Sigmoid colon (tissue), 7 donors: ENCODE measurements at places on chromosomes 12 and 14. TPM values are rescaled to one million over a fixed set of nuclear protein-coding genes. Genes with fewer than 3 reads are reported as not detected.

FOXN4 gene
- 1.9 TPM for total RNA-seq

ZNF385A gene
- 5.6 TPM for total RNA-seq

REC8 gene
- total RNA-seq, result 10.2 TPM

FBRSL1 gene
- total RNA-seq, result 5.1 TPM

- no peak for DNase-seq
These were observed 2.1 kb upstream of the OXA1L start for GRCh38 chr14:22764382-22764781.

DNA sequence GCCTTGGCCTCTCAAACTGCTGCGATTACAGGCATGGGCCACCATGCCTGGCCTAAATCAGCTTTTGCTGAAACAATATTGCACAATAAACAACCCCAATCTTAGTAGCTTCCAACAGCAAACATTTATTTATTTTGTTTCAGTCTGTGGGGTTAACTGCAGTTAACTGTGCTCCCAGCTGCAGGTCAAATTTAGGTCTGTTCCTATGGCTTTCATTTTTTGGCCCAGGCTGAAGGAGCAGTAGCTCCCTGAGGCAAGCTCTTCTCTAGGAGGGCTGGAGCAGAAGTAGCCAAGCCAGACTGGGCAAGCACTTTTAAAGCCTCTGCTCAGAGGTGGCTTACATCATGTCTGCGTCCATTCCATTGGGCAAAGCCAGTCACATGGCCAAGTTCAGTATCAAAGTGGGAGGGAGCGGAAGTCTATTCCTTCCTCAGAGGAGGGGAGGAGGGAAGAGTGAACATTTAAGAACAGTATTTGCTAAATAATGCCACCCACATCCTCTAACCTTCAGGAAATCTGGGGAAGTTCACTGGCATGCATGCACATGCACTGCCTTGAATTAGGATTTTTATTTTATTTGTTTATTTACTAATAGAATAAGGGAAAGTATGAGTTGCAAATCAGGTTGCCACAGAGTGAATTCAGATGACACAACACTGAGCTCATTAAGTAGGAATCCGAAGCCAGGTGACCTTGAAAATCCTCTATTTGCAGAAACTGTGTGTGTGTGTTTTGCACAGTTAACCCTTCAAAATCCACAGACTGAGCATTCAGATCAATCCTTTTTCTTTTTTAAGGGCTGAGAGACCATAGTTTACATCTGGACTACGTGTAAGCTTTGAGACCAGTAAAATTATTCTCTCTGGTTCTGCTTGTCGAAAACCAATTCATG, 122.0 kb upstream of the SEL1L start:
- DNase-seq, result no peak

DNA sequence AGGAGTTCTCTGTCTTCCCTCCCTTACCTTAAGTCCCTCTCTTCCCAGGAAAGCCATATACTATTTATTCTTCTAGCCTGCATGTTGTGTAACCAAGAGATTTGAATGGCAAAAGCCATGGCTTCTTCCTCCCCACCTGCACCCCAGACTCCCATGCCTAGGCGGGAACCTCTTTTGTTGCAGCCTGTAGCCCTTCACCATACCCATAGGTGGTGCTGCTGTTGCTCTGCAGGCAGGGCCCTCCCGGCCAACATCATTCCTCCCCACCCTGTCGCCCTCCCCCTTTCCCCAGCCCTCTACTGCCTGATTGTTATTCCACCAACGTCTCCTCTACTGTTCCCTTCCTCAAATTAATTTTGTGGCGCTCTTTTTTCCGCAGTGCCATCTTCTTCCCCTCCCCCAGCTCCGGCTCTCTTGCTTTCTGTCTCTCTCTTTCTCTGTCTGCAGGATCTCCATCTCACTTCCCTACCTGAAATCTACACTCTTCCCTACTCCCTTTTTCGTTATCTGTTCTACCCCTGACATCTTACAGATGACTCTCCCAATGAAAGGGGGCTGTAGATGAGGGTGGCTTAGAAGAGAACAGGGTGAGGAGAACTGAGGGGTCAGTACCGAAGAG, 13.8 kb downstream of the NGDN start:
- DNase-seq, result no peak

DNA sequence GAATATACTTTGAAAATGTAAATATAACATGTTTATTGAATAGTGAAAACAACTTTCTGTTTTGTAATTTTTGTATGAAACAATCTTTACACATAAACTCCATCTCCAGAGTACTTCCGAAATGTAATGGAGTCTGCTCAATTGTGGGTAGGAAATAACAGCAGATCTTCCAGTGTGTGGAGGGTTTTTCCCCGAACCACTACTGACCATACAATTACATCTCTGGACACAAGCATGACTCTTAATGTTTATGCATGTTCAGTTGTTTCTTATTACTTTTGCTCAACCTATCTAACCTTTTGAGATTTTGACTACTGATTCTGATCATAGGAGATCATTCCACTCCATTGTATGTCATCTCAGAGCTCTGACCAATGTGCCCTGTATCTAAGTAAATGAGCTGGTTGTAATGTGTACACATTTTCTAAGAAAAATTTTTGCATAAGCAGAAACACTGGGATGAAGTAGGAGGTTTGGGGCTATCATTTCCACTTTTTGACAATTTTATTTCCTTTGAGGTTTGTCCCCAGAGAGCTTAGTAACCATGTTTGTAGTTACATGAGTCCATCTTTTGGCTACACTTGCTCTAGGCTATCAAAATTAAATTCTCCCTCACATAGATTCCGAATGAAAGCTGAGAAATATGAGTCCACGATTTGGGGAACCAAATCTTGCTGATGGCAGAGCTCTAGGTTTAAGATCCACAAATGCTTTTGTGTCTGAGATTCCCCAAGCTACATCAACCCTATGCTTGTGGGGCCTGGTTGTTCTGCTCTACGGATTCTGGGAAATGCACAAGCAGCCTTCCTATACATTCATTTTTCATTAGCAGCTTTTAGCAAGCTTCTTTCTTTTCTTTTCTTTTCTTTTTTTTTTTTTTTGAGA, 21.4 kb upstream of the CLEC4D start:
- DNase-seq, result no peak

DNA sequence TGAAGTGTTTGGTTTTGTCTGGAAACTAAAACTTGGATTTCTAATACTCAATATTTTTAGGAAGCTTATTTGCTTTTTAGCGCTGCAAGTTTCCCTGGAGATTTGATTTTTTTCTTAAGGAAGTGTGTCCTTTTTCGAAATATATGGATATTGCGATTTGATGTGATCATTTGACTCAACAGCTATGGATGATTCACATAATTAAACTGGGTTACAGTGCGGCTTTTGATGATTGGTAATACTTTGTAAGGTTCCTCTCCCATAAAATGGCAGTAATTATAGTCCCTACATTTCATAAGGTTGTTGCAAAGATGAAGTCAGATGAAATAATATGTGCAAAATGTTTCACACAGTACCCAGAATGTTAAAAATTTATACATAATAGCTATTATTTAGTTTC, 13.1 kb downstream of the LDHB start:
- DNase-seq, result no peak

DNA sequence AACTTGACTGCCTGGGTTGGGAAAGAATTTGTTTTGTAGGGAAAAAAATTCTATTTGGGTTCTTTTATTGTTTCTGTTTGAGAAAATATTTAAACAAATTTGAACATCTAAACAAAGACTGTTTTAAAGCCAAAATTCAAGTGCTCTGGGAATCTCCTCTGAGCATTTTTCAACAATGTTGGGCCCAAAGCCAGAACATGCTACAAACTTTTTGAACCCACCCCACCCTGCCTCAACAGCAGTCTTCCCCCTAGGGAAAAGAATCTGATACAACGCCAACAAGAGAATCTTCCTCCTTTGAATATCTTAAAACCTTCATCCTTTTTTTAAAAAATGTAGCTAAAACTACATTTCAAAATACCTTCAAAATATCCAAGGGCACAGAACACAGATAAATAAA, 20.4 kb upstream of the NID2 start:
- DNase-seq, result no peak
